PC-3 (cell line): ENCODE measurements at places on chromosomes 12 and 14.

DNA sequence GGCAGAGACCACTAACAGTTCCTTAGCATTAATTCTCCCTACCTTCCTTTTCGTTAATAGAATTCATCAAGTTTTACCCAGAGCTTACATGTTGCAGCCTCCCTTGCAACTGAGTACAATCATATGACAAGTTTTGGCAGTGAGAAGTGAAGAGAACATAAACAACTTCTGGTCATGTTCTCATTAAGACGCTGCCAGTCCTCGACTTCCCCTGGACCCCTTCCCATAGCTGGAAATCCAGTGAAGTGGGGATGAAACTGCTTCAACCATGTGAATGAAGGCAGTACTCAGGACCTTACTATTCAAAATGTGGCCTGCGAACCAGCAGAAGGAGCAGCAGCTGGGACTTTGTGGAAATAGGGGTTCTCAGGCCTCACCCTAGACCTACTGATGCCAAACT lies 133.9 kb downstream of the SPTSSA start:
- no peak for DNase-seq

GRCh38 chr12:93960521-93960920 lies 187.9 kb upstream of the PLXNC1 start:
- DNase-seq = no peak

- DNase-seq = no peak
Observed at GRCh38 chr14:65387628-65388027, 24.9 kb upstream of the FUT8 start.

GRCh38 chr14:88849716-88850115 lies 25.3 kb downstream of the TTC8 start:
- DNase-seq = no peak

- peak; percentile 79 for DNase-seq
Observed at GRCh38 chr14:56422703-56423213, 156.8 kb upstream of the TMEM260 start.

GRCh38 chr12:10082117-10082874 lies 16.5 kb downstream of the CLEC1A start:
- DNase-seq = no peak
